Esophagus squamous epithelium (tissue), 5 donors: ENCODE measurements at places on chromosomes 7 and 10. TPM values are rescaled to one million over a fixed set of nuclear protein-coding genes. Genes with fewer than 3 reads are reported as not detected.

GRCh38 chr7:134866617-134867016, 87.2 kb downstream of the CALD1 start:
- no peak for DNase-seq

DNA sequence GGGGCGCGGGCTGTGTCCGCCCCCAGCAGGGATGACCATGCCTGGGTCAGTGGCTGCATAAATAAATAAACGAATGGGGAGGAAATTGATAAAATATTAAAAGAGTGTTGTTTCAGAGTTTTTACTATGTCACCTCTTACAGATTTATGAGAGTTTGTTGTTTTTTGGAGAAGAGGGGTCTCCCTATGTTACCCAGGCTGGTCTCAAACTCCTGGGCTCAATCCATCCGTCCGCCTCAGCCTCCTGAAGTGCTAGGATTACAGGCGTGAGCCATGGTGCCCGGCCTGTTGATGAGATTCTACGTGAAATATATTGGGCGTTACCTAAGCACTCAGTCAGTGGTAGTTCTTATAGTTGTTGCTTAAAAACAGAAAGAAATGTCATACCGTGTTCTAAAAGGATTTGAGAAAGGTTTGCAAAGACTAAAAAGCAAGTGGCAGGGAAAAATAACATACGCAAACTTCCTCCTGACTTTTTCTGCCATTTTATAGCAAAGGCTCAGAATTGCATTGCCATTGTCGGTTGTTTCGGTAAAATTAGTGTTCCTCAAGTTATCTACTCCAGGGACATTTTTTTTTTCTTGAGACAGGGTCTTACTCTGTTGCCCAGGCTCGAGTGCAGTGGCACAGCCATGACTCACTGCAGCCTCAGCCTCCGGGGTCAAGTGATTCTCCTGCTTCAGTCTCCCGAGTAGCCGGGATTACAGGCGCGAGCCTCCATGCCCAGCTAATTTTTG, 39.5 kb upstream of the FOXK1 start:
- no peak for DNase-seq

GRCh38 chr10:104253106-104253505, 1.6 kb upstream of the GSTO1 start:
- DNase-seq: no peak

Gene C10orf143
- 4.0 TPM for total RNA-seq

Gene SFR1
- total RNA-seq: 2.7 TPM

DNA sequence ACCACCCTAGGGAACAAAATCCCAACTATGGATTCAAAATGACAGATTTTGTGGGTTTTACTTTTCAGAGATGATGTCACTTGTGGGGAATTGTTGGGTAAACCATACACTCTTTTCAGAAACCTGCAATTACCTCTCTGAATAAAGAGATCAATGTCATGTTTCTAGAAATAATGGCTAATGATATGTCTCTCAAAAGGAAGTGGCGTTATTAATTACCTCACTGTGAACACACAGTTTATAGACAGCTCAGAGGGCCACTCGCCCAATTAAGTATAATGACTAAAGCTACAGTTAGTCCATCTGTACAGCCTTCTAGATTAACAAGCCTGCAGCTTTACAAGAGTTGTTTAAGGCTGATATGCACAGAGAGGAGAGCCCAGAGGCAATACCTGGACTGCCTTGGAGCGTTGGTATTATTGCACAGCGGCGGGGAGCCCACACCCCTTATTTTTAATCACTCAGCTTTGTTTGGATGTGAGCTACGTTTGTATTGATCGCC, 79.5 kb downstream of the RAB11FIP2 start:
- no peak for DNase-seq

DNA sequence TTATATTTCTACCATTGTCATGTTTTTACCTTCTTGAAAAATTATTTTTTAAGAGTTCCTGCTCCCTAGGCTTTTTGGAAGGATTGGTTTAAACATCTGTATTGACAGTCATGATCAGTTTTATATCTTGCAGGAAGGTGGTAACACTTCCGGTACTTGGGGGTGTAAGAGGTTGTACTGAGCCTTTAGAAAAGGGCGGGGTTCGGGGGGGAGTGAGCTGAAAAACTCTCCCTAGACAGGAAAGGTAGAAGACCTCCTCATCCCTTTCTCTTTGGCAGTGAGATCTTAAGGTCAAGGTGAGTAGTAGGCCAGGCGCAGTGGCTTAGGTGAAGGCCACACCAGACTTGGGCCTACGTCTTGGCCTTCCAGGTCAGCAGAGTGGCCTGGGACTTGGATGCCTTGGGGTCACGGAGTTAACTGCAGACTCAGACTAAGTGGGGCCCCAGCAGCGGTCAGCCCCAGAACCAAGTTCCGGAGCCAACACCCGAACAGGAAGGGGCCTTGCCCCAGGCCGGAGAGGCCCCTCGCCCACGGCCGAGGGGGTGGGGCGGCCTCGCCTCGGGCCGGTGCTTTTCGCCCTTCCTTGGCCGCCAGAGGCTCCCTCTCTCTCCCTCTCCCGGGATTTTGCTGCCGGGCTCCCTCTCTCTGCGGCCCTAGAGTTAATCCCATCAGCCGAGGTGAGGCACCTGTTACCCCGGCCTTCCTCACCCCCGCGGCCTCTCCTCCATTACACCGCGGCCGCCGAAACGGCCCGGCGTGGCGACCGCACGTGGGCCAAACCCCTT, at the start of gene PPP1R9A:
TSS of gene PPP1R9A (plus strand) at position 569 of the 785 bp plus-strand sequence. CDS start 2,520 bp downstream, outside the sequence.
- no peak for DNase-seq

DNA sequence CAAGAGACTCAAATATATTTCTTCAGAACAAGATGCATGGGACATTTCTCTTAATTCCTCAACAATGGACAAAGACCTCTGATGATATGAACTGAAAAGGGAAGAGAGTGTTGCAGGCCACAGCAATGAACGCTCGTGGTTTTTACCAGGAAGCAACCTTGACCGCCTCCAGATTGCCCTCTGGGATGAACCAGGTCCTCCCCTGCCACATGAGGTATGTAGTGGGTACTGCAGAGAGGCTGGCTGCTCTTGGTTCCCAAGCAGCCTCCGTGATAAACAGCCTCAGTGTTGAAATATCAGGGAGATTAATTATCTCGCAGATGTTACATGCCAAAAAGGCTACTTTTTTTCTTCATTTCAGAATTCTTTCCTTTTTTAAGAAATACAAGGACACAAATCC, 338.8 kb downstream of the ELMO1 start:
- DNase-seq: no peak

GRCh38 chr10:46235705-46236545, 50.9 kb upstream of the ANTXRL start:
- no peak for DNase-seq

DNA sequence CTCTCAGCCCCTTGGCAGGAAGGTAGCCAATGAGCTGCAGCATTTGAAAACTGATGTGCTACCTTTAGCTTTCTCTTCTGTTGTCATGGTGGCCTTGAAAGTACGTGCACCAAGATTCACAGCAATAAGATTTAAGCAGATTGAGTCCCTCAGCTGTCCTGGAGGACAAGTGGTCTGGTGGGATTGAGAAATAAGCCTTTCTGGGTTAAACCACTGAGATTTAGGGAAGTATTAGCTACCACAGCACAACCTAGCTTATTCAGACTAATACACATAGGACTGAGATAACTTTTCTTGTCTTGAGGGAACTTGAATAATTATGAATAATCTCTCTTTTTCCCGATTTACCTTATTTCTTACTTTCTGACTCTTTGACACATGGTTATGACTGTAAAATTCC, 324.0 kb downstream of the PTEN start:
- no peak for DNase-seq

DNA sequence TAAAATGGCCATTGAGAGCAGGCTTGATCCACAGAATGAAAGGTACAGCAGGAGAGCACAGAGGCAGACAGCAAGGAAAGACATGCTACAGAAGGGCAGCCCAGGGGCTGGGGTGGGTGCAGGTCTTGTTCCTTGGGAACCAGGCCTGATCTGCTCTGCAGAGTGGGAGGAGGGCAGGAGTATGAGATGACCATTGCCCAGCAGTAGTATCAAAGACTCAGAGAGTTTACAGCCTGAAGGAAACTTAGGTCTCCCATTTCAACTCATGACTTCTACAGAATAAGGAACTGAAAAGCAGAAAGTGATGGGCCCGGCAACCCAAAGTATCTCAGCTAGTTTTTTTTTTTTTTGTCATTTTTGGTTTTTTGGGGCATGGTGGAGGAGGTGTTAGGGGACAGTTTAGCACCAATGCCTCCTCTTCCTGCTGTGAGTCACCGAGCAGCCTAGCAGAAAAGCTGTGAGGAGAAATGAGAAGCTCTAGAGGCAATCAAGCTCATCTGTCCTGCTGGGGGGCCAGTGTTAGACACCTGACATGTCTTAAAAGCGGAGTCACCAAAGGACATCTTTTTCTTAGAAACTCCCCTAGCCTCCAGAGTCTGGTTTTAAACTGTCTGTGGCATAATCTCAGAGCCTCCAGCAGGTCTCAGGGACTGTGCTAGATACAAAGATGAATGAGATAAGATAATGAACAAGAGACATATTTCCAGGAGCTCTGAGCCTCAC, 34.3 kb upstream of the HERPUD2 start:
- no peak for DNase-seq
